ENCODE measurements at places on chromosomes 4 and X.
A peak's percentile ranks its signal among the peaks of the same experiment; 100 is the strongest.

GRCh38 chr4:186820391-186820891, 96.8 kb upstream of the FAT1 start:
- DNase-seq: peak; percentile 49

- DNase-seq: no peak
Observed at GRCh38 chr4:113060853-113061252, 11.4 kb downstream of the ANK2 start.

GRCh38 chrX:148070504-148070877, 89.4 kb downstream of the FMR1NB start:
- DNase-seq: no peak

DNA sequence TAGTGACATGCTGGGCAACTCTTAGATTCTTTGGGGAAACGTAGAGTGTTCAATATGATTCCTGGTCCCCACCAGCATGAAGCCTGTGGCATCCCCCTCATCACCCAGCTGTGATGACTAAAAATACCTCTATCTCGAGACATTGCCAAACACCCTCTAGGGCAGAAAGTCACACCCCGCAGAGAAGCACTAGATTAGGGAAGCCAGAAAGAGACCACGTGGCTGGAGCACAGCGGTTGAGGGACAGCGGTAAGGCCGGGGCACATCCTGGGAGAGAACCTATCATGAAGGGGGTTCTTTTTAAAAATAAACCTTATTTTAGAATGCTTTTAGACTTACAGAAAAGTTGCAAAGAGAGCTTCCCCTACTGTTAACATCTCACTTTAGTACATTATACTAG, 11.0 kb downstream of the FAT1 start:
- no peak for DNase-seq

DNA sequence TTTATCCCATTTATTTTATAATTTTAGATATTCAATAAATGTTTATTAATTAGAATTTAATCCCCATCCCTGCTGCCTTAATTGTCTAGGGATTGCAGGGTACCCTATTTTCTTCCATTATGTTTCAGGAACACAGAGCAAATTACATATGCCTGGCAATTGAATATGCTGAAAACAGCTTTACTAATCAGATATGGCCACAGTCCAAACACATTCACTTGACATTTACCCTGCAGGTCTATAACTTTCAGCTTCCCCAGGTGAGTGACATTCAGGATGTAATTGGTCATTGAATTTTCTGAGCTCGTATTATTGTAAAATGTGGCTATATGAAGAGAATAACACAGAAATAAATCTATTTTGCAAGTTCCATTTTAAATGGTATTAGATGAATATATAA, 218.7 kb upstream of the NDST4 start:
- peak; percentile 1 for DNase-seq

DNA sequence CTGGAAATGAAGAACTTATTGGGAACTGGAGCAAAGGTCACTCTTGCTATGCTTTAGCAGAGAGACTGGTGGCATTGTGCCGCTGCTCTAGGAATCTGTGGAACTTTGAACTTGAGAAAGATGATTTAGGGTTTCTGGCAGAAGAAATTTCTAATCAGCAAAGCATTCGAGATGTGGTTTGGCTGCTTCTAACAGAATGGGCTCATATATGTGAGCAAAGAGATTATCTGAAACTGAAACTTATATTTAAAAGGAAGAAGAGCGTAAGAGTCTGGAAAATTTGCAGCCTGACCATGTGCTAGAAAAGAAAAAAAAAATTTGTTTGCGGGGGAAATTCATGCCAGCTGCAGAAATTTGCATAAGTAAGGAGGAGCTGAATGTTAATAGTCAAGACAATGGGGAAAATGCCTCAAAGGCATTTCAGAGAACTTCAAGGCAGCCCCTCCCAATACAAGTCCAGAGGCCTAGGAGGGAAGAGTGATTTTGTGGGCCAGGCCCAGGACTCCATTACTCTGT, 35.9 kb upstream of the PAPSS1 start:
- no peak for DNase-seq

DNA sequence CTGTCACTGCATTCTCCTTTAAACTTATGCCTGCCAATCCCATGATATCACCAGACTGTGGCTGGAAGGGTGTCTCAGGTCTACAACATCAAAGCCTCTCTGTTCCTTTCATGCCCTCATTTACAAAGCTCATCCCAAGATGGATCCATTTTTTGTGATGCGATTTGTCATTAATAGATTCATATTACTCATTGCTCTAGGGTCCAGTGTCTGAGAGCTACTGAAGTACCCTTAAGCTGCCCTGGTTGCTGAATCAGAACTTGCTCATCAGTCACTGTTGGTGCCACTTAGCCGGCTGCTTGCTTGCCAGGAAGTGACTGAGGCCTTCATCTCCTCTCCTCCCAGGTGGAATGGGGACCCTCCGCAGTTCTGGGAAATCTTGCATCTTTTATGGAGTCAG, 395.5 kb upstream of the BOD1L1 start:
- no peak for DNase-seq

GRCh38 chr4:142293536-142293935, 552.6 kb downstream of the INPP4B start:
- DNase-seq: no peak

- no peak for DNase-seq
Observed at GRCh38 chrX:38861489-38861888, 60.2 kb downstream of the MID1IP1 start.

DNA sequence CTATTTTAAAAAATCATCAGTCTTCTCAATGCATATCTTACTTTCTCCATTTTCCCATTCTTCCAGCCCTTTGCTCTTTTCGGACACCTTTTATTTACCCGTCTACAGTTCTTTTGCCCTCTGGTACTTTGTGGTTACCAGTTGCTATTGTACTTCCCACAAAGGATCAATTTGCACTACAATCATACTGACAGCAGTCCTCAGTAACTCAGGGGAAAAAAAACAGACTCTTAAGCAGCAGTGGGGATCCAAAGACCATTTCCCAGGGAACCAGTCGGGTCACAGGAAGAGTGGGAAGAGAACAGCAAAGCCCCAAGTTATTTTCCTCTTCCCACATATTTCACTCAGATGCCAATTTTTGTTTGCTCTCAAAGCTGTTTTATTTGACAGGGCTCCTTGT, 23.1 kb downstream of the DMD start:
- no peak for DNase-seq

- DNase-seq: no peak
Observed at GRCh38 chrX:25667681-25668080, 470.5 kb upstream of the MAGEB18 start.

GRCh38 chr4:134702374-134702773, 500.8 kb upstream of the PABPC4L start:
- DNase-seq: no peak

DNA sequence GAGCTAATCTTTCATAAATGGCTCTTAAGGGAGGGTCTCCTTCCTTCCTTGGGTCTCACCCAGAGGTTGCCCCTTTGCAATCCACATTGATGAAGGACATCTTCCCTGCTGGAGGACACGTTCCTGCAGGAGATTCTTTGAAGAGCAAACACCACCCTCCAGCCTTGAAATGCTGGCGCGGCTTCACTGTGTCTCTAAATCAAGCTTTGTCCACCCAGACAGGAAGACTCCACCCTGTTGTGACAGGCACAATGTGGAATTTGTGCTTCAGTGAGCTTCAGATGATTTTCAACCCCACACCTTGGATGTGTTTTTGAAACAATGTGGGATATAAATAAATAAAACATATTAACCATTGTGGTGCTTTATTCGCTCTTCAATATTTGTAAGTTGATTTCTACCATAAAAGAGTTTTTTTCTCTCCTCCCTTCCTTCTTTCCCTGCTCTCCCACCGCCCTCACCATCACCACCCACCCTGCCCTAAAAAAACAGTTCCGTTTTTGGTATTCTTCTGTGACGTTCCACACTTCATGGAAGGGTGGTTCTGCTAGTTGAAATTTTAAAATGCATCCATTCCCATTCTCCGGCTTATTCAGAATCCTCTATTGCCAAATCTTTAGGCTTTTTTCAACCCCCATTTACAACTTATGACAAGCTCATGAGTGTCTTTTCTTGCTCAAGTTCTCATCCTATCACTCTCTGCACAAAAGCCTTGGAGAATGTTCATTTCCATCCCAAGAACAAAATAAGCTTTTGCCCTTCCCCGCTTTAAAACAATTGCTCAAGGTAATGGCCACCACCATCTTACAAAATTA, 264.3 kb downstream of the RAPGEF2 start:
- no peak for DNase-seq

DNA sequence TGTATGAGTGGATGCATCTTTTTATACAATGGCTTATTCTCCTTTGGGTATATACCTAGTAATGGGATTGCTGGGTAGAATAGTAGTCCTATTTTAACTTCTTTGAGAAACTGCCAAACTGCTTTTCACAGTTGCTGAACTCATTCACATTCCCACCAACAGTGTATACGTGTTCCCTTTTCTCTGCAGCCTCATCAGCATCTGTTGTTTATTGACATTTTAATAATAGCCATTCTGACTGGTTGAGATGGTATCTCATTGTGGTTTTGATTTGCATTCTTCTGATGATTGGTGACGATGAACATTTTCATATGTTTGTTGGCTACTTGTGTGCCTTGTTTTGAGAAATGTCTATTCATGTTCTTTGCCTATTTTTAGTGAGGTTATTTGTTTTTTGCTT, 687.0 kb upstream of the EPHA5 start:
- no peak for DNase-seq

DNA sequence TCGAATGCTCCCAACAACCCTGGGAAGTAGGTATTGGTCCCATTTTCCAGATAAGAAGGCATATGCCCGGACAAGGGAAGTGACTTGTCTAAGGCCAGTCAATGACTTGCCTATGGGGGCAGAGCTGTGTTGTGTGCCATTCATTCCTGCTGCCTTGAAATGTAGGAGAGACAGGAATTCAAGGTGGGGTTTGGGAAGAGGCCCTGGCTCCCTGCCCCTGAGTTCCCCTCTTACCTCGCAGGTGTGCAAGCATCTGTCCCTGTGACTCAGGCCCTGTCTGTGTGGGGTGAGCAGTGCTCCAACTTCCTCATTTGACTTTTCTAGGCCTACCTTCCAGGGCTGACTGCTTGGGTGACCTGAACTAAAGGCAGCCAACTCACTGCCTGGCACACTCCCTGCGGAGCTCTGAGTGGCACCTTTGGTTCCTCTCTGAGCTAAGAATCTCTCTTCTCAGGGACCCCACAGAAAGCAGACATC, 5.1 kb downstream of the EFNB1 start:
- DNase-seq: no peak

GRCh38 chrX:133983974-133984845, 1.2 kb downstream of the GPC3 start:
- no peak for DNase-seq

DNA sequence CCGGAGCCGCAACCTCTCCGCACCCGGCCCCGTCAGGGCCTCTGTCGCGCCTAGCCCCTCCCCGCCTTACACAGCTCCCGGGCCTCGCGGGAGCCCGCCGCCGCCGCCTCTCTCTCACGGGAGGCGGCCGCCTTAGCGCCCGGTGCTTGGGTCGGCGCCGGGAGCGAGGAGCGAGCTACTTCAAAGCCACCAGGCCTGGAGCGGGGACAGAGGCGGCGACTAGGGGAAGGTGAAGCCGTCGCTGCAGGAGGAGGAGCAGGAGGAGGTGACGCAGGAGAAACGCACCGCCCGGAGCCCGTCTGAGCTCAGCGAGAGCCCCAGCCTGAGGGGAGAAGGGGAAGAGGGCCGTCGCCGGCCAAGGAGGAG, 250 bp downstream of the USP9X start:
- DNase-seq: no peak

DNA sequence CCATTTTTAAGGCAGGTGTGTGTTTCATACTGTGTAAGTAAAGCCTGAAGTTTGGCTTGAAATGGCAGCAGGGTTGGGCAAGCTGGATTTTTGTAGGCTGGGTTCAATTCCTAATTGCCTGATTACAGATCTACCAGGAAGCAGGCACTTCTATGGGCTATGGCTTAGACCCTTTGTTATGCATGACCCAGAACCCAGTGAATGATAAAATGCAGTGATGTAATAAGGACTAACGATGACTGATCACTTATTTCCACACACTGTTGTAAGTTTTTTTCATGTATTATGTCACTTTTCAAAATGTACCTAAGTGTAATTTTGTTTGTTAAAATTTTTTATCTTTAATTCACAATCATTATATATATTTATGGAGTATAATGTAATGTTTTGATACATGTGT, 8.6 kb downstream of the LANCL3 start:
- no peak for DNase-seq

DNA sequence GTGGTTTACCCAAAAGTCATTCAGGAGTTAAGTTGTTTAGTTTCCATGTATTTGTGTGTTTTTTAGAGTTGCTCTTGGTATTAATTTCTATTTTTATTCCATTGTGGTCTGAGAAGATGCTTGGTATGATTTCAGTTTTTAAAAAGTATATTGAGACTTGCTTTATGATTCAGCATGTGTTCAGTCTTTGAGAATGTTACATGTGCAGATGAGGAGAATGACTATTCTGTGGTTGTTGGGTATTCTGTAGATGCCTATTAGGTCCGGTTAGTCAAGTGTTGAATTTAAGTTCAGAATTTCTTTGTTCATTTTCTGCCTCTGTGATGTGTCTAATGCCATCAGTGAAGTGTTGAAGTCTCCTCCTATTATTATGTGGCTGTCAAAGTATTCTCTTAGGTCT, 249.4 kb downstream of the ARHGAP10 start:
- no peak for DNase-seq

- DNase-seq: no peak
Observed at GRCh38 chrX:30302956-30303355, 6.2 kb downstream of the NR0B1 start.

GRCh38 chrX:11509786-11510185, 155.9 kb downstream of the ARHGAP6 start:
- DNase-seq: no peak

DNA sequence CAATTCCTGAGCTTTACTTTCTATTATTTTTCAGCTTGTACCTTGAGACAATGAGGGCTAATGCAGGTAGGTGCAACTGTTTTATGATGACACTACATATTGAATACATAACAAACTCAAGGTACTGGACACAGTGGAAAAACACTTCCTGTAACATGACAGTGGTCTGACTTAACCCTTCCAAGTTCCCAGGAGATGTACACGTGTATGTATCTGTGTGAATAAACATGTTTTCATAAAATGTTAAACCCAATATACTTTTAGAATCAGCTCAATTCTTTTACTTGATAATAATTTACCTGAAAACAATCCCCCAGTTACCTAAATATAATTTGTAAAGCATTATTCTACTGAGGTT, 1.2 kb upstream of the PPARGC1A start:
- no peak for DNase-seq

DNA sequence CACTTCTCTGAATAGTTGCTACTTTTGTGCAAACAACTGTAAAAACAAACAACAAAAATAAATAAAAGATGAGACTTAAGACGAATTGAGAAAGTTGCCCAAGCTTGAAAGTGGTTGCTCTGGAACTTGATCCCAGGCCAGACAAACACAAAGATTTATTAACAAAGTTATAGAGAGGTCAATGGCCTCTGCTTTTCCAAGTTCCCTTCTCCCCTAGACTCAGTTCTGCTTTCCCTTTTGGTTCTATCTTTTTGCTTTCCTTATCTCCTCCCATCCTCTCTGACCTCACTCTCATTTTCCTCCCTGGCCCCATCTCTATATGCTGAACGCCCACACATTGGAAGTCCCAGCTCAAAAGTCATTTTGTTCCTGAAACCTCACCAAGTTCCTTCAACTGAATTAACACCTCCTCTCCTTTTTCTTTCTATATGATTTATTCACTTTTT, 82.7 kb downstream of the MXRA5 start:
- no peak for DNase-seq

GRCh38 chr4:65437102-65437501, 233.2 kb downstream of the EPHA5 start:
- DNase-seq: no peak

GRCh38 chrX:72030431-72030830, 101.3 kb downstream of the RTL5 start:
- DNase-seq: no peak

- no peak for DNase-seq
Observed at GRCh38 chr4:2881431-2881830, 37.8 kb downstream of the ADD1 start.

- DNase-seq: no peak
Observed at GRCh38 chr4:74087481-74087880, 11.5 kb downstream of the CXCL2 start.
